ENCODE measurements at places on chromosomes 7 and 10. TPM values are rescaled to one million over a fixed set of nuclear protein-coding genes. Genes with fewer than 3 reads are reported as not detected.

FAM20C gene
- total RNA-seq = 0.13 TPM

SFTPA2 gene
- total RNA-seq = not detected

MYL10 gene
- total RNA-seq = not detected

UNC5B gene
- total RNA-seq = not detected

ZPBP gene
- not detected for total RNA-seq

CPN1 gene
- total RNA-seq = not detected

PNLIPRP1 gene
- not detected for total RNA-seq

ALOX5 gene
- total RNA-seq = 6.8 TPM

PTPRZ1 gene
- not detected for total RNA-seq

NMT2 gene
- total RNA-seq = 45.1 TPM

AGK gene
- 50.4 TPM for total RNA-seq

CACNB2 gene
- not detected for total RNA-seq

SDK1 gene
- 0.03 TPM for total RNA-seq

FBXO24 gene
- 1.8 TPM for total RNA-seq

VAX1 gene
- total RNA-seq = not detected

LIPF gene
- not detected for total RNA-seq

TMEM106B gene
- total RNA-seq = 31.2 TPM

C10orf143 gene
- total RNA-seq = 2.5 TPM

MRLN gene
- not detected for total RNA-seq

OR9A2 gene
- total RNA-seq = not detected

BAIAP2L1 gene
- total RNA-seq = 0.65 TPM

Measured in activated CD4-positive, alpha-beta memory T cell treated with anti-CD3 and anti-CD28 coated beads, Interleukin-2, amount 10 ng/mL, durations not matched to agents 7 days and 5 days (primary cell).